A549 treated with CORT108297 at 1 μM for 4 hours (cell line): ENCODE measurements at places on chromosomes 1 and 21. TPM values are rescaled to one million over a fixed set of nuclear protein-coding genes. Genes with fewer than 3 reads are reported as not detected.

PCBP3 gene
- total RNA-seq = 0.92 to 1.5 TPM (median 1.2 TPM) in 5 replicates

SYTL1 gene
- total RNA-seq = 0.30 to 0.88 TPM (median 0.56 TPM) in 5 replicates

HFM1 gene
- 0.02 to 0.09 TPM (median 0.05 TPM) in 3 of 5 replicates, not detected in the others for total RNA-seq

ZNF648 gene
- not detected in 5 replicates for total RNA-seq

OR2M3 gene
- not detected in 5 replicates for total RNA-seq

CLCA4 gene
- not detected in 5 replicates for total RNA-seq

LCE3D gene
- 0.44 to 1.3 TPM (median 0.64 TPM) in 5 replicates for total RNA-seq

TNFRSF14 gene
- 0.09 to 0.35 TPM (median 0.16 TPM) in 5 replicates for total RNA-seq

SAMSN1 gene
- not detected in 5 replicates for total RNA-seq

C1orf141 gene
- total RNA-seq = not detected in 5 replicates

LRRC8D gene
- 32.9 to 41.9 TPM (median 41.2 TPM) in 5 replicates for total RNA-seq

RPF1 gene
- 27.7 to 35.2 TPM (median 30.6 TPM) in 5 replicates for total RNA-seq

REN gene
- not detected in 5 replicates for total RNA-seq

LAX1 gene
- total RNA-seq = not detected in 5 replicates

PDE4B gene
- total RNA-seq = 12.8 to 14.5 TPM (median 14.2 TPM) in 5 replicates

BMP8B gene
- total RNA-seq = 3.5 to 4.9 TPM (median 4.5 TPM) in 5 replicates

CD34 gene
- total RNA-seq = not detected in 5 replicates
